Amygdala (tissue), 56 donors: ENCODE measurements at places on chromosomes 5 and 9.

DNA sequence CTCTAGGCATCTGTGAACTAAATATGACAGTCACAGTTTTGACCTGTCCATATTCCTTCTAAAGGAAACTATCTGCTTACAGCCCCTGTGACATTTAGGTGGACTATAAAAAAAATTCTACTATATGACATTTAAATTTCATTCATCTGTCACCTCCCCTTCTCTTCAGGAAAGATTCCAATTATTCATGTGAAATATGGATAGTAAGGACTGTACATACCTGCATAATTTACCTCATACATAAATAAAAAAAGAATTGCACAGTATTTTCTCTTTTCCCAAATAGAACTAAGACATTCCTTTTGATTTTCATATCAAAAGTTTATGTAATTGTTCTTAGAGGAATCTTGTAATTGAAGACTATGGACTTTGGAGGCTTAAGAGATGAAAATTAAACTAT, 192.3 kb upstream of the GRIN3A start:
- DNase-seq, result no peak

DNA sequence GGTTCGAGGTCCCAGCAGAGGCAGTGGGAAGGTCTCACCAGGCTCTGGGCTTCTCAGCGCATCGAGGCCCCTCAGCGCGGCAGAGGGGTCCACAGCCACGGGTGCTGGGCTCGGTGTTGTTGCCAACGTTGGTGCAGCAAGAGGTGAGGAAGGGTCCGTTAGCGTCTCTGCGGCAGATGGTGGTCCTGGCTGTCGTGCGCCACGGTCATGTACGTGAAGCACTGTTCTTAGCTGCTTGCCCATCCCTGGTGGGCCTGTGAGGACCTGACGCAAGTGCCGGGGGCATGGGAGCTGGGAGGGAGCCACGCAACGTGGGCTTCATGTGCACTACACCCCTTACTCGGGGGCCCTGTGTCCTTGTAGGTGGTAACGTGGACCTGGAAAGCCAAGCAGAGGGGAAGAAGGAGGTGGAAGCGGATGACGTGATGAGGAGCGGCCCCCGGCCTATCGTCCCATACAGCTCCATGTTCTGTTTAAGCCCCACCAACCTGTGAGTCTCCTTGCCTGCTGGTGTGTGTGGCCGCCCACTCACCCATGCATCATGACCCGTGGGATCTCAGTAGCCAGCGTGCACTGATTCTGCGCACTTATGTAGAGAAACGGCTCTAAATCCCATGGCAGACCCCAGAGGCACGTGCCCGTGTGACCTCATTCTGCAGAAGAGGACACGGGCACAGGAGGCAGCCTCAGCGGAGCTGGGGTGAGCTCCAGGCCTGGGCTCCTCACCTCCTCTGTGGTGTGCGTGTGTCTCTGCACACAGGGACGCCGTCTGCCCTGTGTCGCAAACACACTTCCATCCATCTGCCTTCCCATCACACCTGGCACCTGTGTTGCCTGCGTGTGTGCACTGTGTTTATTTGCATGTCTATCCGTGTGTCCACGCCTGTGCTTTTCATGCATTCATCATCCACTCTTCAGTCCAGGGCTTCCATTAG, 166.1 kb downstream of the CACNA1B start:
- no peak for DNase-seq

- no peak for DNase-seq
Observed at GRCh38 chr9:78691542-78691941, 394.6 kb downstream of the PSAT1 start.

DNA sequence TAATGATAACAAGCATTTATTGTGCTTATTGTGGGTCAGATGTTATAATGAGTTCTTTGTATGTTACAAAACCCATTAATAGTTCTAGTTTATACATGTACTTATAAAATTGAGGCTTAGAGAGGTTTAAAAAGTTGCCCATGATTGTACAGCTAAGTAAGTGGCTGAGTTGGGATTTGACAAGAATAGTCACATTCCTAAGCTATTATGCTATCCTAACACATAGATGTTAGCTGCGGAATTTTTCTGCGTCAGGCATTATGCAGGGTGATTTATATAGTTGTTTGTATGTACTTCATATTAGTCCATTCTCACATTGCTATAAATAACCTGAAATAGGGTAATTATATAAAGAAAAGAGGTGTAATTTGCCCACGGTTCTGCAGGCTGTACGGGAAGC, 12.5 kb downstream of the COMMD10 start:
- DNase-seq, result no peak

- DNase-seq, result no peak
Observed at GRCh38 chr9:134373269-134373668, 47.0 kb downstream of the RXRA start.

DNA sequence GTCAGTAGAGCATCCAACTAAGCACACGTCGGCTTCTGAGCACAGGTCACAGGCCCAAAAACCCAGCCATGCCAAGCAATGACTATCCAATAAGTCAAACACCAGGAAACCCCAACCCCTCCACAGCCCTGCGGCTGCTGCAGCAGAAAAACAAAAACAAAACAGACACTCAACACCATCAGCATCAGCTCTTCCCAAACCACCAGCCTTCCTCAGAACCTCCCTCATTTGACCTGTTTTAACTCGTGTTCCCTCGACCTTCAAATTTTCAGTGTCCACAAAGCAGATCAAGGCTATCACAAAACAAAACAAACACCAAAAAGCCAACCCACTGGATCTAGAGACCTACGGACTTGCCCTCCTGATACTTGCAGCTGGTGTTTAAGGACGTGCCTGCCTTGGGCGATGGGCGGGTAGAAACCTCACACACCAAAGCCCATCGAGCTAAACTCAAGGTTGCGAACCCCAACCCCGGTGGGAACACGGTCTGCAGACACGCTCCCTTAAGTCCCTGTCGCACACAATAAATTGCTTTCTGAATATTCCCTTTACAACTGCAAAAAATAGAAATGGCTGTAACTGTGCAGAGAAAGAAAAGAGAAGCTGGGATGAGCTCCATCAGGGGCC, 247.1 kb upstream of the ANKRD55 start:
- no peak for DNase-seq

DNA sequence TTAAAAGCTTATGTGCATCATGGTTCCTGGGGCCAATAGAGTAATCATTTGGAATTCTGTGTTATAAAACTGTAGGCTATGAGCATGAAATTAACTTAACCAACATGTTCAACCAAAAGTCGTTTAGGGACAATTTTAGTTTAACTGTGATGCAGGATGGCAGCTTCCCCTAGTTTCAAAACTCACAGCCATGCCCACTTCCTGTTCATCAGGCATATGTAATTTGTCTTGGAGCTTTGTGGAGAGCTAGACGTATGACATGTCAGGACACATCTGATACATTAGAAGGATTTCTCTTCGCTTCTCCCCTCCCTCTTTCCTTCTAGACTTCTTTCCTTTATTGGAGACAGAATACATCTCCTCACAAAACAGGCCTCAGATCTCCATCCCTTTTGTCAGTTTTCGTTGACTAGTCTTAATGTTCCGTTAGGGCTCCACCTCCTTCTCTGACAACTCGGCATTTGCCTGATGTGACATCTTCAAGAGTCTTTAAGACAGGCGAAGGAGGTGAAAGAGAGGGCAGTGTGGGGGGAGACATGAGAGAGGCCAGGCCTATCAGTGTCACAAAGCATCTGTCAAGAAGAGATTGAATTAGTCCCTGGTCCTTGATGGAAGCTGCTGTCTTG, 176.0 kb downstream of the MSX2 start:
- DNase-seq, result no peak

- DNase-seq, result no peak
Observed at GRCh38 chr5:122352331-122352730, 40.3 kb downstream of the SNCAIP start.

GRCh38 chr5:55146080-55146479, 13.9 kb upstream of the GPX8 start:
- no peak for DNase-seq
